ENCODE measurements at places on chromosomes 13 and 19.

- no peak for DNase-seq
Observed at GRCh38 chr13:112767506-112768471, 78.0 kb downstream of the ATP11A start.

GRCh38 chr19:4639531-4640246 is 373 bp downstream of the TNFAIP8L1 start:
- DNase-seq, result no peak

- DNase-seq, result no peak
Observed at GRCh38 chr13:107379407-107380155, 811.6 kb upstream of the ARGLU1 start.

DNA sequence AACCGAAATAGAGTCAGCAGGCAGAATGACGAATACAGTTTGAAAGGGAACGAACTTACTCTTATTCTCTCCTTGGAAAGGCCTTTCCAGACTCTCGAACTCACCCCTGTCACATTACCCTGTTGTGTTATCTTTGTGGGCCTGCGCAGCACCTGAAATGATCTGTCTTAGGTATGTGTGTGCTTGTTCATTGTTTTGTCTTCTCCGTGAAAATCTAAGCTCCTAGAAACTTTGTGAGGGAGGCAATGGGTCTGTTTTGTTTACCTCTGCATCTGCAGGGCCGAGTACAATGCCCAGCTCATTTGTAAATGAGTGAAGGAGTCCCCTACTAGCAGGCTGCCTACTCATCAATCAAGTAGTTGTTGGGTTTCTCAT is 19.6 kb downstream of the HMGB1 start:
- DNase-seq, result no peak

GRCh38 chr19:5487222-5487621 is 32.0 kb downstream of the ZNRF4 start:
- DNase-seq, result no peak

DNA sequence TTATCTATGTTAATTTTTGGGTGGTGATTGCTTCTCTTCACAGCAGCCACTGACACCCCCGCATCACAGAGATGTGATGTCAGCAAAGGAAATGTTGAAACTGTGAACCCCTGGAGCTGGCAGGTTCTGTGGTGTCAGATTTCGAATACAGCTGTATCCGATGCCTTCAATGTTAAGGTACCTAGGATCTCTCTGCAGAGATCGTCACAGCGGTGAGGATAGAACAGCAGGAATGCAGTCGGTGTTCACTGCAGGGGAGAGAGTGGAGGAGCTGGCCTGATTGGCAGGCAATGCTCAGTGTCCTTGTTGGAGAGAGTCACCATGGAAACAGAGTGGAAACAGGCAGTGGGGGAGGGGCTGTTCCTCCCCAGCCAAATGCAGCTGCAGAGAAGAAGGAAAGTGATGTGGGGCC is 79.5 kb upstream of the ZNF835 start:
- no peak for DNase-seq

- DNase-seq, result no peak
Observed at GRCh38 chr13:46404733-46405100, 17.7 kb upstream of the RUBCNL start.

DNA sequence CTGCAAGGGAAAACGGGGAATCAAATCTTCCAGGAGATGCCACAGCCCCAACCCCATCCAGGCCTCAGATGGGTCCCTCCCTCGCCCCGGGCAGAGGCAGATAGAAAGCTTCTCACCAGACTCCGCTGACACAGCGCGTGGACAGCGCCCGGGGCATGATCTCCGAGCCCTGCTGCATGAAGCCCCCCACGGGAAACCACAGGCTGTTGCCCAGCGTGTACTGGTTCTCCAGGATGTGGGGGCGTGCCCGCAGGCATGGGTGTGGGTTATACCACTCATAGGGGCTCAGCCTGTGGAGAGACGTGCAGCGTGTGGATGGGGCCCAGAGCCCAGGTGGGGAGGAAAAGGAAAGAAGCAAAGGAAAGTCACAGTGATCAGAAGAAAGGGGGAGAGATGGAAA is 27.2 kb upstream of the ATP1A3 start:
- DNase-seq, result no peak

- no peak for DNase-seq
Observed at GRCh38 chr19:6706633-6706958, 13.9 kb downstream of the C3 start.

GRCh38 chr13:37375724-37376123 is 222.8 kb downstream of the POSTN start:
- no peak for DNase-seq

DNA sequence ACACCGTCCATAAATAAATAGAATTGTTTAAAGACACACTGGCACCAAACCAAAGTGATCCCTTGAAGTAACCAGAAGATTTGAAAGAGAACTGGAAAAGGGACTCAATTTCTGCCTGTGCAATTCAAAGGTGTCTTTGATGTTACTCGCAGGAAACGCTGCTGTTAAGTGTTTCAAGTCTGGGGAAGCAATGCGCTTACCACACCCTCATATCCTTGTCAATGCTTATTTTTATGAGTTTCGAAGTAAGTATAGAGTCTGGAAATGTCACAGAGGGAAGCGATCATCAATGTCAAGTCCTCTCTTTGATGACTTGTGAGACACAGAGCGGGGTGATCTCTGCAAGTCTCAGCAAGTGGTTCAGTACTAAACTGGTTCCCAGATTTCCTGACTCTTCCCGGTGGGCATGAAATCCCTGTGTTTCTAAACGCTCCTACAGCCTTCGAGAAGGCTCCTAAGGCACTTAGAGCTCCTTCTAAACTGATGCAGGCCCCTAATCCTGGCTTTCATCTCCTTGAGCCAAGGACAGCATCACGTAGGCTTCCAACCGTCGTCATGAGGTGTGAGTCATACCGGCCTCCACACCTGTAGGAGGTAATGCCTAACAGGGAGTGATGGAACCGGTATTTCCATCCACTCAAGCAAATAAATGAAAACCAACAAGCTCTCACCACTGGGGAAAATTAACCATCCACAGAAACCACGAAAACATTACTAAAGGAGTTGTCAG is 22.8 kb downstream of the SYDE1 start:
- DNase-seq, result peak; percentile 33

DNA sequence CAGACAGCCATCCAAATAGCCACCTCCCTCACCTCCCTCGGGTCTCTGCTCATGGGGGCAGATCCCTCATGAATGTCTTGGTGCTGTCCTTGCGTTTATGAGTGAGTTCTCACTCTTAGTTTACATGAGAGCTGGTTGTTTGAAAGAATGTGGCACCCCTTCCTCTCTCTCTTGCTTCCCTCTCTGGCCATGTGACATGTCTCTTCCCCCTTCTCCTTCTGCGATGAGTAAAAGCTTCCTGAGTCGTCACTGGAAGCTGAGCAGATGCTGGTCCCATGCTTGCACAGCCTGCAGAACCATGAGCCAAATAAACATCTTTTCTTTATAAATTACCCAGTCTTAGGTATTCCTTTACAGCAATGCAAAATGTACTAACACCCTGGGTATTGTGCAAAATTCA is 208.7 kb downstream of the LACC1 start:
- no peak for DNase-seq

DNA sequence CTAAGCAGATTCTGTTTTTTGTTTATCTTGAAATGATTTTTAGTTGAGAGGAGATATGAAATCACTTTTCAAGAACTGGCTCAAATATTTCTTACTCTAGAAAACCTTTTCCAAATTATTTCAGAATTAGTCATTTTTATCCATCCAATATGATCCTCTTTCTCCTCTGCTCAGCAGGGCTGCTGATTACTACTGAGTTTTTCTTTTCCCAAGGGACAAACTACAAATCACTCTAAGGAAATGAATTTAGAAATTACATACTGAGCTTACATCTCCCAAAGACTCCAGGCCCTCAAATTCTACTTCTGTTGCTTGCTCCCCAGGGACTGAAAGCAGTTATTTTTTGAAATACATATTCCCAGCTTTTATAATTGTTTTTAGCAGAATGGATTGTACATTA is 87.4 kb upstream of the UFM1 start:
- no peak for DNase-seq

DNA sequence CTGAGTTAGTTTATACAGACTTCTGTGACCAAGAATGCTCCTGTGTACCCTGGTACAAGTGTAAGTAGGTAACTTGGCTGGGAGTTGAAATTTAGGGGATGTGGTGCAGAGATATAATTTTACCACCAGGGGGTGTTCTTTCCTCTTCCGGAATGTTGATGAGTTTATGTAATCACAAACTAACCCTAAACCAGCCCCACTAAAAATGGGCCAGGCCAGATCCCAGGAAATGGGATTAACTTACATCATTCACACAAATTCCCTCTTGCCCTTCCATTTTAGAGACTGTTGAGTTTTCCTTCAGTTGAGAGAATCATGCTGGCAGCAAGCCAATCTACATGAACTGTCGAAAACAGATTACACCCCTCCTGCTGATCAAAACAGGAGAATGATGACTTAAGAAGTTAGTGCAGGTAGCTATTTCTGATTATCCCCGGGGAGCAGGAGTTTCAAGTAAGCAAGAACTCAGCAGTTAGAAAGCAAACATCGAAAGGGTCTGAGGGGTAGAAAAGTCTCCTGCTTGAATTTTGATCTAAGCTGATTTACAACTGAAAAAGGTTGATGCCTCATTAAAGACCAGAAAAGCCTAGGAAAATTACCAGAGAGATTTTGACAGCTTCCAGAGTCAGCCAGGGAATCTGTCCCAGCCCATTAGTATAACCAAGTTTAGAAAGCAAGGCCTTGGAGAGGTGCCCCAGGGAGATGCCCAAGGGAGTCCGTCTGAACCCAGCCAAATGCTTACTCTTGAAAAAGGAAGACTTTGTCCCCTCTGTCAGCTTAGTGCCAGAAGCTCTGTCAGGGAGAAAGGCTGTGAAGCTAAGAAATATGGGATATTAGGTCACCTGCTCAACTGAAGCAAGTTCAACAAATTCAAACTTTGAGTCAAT is 32.3 kb upstream of the MED4 start:
- DNase-seq, result no peak

GRCh38 chr13:110445722-110446574 is 115.6 kb downstream of the RAB20 start:
- peak; percentile 40 for DNase-seq

- no peak for DNase-seq
Observed at GRCh38 chr19:19296953-19297689, 23.2 kb downstream of the SUGP1 start.
